Mesothelial cell of epicardium (in vitro differentiated cells): ENCODE measurements at places on chromosomes 1 and 21.

- no peak for DNase-seq
Measured at GRCh38 chr1:117044217-117044616, 15.9 kb upstream of the TTF2 start.

DNA sequence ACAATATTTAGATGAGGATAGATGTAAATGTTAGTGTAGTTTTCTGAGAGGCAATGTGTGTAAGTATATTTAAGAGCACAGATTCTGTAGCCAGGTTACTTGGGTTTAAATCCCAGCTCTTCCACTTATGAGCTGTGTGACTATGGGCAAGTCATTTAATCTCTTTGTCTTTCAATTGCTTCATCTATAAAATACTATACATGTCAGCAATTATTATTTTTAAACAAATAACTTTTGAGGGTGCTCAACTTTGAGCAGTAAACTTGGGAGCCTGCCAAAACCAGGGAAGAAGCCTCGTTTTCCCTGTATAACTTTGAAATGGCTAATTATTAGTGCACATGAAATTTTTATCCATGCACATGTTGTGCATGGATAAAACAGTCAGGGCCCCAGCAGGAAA lies 222.8 kb downstream of the FOXD2 start:
- DNase-seq, result no peak

GRCh38 chr1:198741744-198742143 lies 102.9 kb downstream of the PTPRC start:
- DNase-seq, result no peak

DNA sequence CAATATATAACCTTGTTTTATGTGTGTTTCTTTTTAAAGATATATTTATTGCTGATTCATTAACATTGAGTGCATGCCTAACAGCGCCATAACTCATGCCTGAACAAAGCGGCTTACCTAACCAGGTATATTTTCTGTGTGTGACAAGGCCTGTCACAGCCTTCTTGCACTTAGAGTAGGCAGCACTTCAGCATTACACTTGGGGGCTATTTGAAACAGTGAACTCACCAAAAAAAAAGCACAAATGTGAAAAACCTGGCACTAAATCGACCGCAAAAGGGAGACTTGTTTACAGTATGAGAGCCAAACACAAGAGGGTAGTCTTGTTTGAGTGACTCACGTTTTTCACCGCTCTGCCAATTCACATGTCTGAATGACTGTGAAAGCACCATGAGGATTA lies 111.7 kb downstream of the DISP1 start:
- DNase-seq, result no peak

GRCh38 chr1:16318555-16318954 lies 33.7 kb downstream of the FBXO42 start:
- no peak for DNase-seq

GRCh38 chr1:32286763-32287162 lies 5.1 kb upstream of the HDAC1 start:
- DNase-seq, result no peak

GRCh38 chr1:177392336-177392735 lies 221.6 kb downstream of the BRINP2 start:
- no peak for DNase-seq

DNA sequence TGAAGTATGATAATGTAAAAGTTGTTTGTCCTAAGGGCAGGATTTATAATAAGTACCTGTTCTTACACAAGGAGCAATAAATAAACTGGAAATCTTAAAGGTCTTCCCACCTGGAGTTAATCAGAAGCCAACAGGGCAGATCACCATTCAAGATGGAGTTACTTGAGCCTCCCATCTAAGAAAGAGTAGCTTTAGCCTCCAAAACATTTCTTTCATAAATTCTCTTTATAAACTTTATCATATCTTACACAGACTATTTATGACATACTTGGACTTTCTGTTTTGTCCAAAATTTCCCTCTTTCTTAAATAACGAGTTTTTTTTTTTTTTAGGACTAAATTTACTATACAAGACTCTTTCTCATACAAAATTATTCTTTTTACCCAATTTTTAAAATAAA lies 18.5 kb downstream of the OR2T1 start:
- DNase-seq, result no peak

DNA sequence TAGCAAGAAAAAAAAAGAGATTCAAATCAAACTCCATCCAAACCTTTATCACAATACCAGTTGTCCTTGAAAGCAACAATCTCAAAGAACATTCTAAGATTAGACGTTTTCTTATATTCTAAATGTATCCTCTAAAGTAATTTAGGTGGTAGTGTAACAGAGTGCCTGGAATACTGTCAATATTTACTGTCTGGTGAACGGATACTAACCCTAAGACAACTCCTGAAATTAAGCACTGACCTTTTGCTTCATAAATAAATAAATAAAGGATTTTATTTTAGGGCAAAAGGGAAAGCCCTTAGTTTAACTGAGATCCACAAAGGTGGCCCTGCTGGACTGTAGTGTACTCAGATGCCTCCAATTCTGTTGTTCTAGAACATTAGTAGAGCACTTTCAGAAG lies 9.9 kb upstream of the USH2A start:
- DNase-seq, result no peak

GRCh38 chr1:234212764-234213657 lies 160.2 kb upstream of the COA6 start:
- no peak for DNase-seq
